ENCODE measurements at places on chromosomes 13 and 19.
A peak's percentile ranks its signal among the peaks of the same experiment; 100 is the strongest.

- H3K27ac ChIP-seq: no peak overlapping the region
- no peaks in the 10 kb centered on the region for H3K36me3 ChIP-seq
- peaks cover 2% of the 10 kb centered on the region for H3K4me1 ChIP-seq
- no peak for DNase-seq
These were observed 7.0 kb upstream of the LRP3 start for GRCh38 chr19:33187183-33187540.

DNA sequence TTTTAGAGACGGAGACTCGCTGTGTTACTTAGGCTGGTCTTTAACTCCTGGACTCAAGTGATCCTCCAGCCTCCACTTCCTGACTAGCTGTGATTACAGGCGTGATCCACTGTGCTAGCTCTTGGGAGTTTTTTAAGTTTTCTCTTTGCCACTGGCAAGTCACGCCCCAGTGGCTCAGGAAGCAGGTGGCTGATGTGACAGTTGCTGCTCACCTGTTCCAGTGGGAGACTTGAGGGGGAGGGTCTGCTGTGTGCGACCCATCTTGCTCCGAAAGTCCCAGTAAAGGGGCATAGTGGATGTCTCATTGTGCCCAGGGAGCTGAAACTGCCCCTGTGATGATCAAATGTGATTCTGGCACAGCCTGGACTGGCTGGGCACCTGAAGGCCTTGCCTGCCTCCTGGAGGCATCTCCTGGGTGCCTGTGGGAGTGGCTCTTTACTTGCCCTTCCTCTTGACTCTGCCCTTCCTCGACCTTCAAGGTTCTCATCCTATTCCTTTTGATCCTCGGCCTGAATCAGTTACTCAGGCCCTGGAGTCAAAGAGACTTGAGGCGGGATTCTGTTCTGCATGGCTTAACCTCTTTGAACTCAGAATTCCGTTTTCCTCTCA is 7.8 kb downstream of the SMARCA4 start:
- no peaks in the 10 kb centered on the region for H3K36me3 ChIP-seq
- no peak overlapping the region for H3K27ac ChIP-seq
- no peaks in the 10 kb centered on the region for H3K27me3 ChIP-seq
- DNase-seq: no peak
- no peaks in the 10 kb centered on the region for H3K4me1 ChIP-seq

DNA sequence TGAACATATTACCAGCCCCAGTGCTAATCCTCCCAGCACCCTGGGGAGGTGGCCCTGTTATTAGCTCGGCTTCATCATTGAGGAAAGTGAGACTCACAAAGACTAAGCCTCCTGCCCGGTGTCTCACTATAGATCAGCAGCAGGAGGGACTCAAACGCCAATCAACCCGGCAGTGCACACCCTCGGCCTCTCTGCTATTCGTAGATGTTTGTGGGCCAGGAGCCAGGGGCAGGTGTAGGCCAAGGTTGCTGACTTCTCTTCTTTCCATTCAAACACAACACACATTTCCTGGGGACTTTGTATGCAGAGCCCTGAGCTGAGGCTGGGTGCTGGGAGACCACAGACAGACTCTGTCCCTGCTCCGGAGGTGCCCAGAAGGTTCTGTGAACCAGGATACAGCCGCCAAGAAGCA is 9.4 kb upstream of the SBK3 start:
- no peaks in the 10 kb centered on the region for H3K27me3 ChIP-seq
- H3K36me3 ChIP-seq: no peaks in the 10 kb centered on the region
- no peak for DNase-seq
- H3K27ac ChIP-seq: no peak overlapping the region

- H3K4me3 ChIP-seq: no peak within 1 kb of the TSS
- H3K36me3 ChIP-seq: peaks cover 33% of the 10 kb centered on the region
- no peaks in the 10 kb centered on the region for H3K27me3 ChIP-seq
- DNase-seq: no peak
- H3K27ac ChIP-seq: no peak within 1 kb of the TSS
These were observed at the start of gene KCNJ14 for GRCh38 chr19:48455171-48455907. KCNJ14 (plus strand) TSS chr19:48455574; CDS start chr19:48461725, 6,151 bp downstream.

DNA sequence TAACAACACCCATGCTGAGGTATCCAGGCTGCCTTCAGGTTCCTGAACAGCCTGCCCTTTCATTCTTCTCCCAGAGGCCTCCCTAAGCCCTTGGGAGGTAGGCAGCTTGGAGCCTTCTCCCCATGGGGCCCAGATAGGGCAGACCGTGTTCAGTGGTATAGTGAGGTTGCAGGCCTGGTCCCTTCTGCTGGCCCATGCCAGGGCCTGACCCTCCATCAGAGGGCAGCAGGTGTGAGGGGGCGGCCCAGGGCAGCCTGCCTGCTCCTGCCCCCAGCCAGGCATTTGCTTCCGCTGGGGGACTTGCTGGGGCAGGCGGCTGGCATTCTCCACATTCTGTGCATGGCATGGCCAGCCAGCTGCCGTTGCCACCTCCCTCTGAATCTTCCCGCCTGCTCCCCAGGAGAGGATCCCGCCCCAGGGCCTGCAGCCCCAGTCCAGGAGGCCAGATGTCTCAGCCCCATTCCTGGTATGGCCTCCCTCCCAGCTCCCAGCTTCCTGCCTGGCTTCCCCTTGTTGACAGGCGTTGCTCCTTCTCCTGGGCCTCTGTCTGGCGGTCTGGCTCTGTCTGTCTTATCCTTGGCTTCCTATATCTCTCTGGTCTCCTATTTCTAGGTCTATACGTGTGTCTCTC is 8.9 kb downstream of the CIC start:
- no peaks in the 10 kb centered on the region for H3K27me3 ChIP-seq
- H3K4me1 ChIP-seq: peaks cover 55% of the 10 kb centered on the region
- H3K27ac ChIP-seq: peak overlapping the region; percentile 95

- H3K27ac ChIP-seq: peak overlapping the region; percentile 66
- peak; percentile 63 for DNase-seq
- H3K4me1 ChIP-seq: peaks cover 6% of the 10 kb centered on the region
- peak overlapping the region; percentile 86 for H3K4me3 ChIP-seq
These were observed 834 bp downstream of the FBXO27 start for GRCh38 chr19:39031368-39032062.

DNA sequence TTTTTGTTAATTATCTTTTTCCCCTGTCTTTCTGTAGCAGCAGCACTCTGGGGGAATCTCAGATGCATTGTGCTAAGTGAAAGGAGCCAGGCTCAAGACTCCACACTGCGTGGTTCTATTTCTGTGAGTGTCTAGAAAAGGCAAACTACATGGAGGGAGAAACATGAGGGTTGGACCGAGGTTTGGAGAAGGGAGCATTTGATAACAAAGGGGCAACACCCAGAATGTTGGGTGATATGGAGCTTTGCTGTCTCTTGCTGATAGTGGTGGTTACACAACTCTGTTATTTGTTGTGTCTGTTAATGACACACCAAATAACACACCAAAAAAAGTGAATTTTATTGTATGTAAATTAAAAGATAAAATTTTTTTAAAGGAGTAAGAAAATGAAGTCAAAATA is 107.8 kb downstream of the COL4A2 start:
- peak overlapping the region; percentile 89 for H3K27ac ChIP-seq
- H3K27me3 ChIP-seq: no peaks in the 10 kb centered on the region
- H3K4me1 ChIP-seq: peaks cover 66% of the 10 kb centered on the region

GRCh38 chr13:102913914-102914313 is 68.1 kb downstream of the ERCC5 start:
- no peaks in the 10 kb centered on the region for H3K36me3 ChIP-seq
- H3K27ac ChIP-seq: no peak overlapping the region
- no peaks in the 10 kb centered on the region for H3K4me1 ChIP-seq
- H3K27me3 ChIP-seq: no peaks in the 10 kb centered on the region
- no peak for DNase-seq
- H3K4me3 ChIP-seq: no peak overlapping the region

- H3K27me3 ChIP-seq: no peaks in the 10 kb centered on the region
- H3K4me1 ChIP-seq: no peaks in the 10 kb centered on the region
- H3K27ac ChIP-seq: no peak overlapping the region
- DNase-seq: no peak
- no peaks in the 10 kb centered on the region for H3K36me3 ChIP-seq
These were observed 37.7 kb downstream of the CNMD start for GRCh38 chr13:52701728-52702465.

DNA sequence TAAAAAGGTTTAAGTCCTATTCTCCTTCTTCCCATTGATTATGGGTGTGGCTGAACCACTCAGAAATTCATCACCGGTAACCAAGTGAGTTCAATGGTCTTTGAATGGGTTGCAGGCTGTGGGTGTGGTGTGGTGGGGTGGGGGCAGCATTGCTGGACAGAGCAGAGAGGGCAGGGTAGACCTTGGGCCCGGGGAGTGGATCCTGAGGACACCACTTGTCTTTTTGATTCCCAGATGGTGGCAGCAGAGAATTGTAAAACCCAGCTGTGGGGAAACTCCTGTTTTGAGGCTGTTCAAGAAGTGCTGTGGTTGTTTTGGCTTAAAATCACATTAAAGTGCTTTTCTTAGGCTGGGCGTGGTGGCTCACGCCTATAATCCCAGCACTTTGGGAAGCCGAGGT is 45.8 kb upstream of the RGCC start:
- no peaks in the 10 kb centered on the region for H3K27me3 ChIP-seq
- no peak for DNase-seq
- no peaks in the 10 kb centered on the region for H3K36me3 ChIP-seq
- no peak overlapping the region for H3K4me3 ChIP-seq
- H3K27ac ChIP-seq: no peak overlapping the region
- H3K4me1 ChIP-seq: peaks cover 4% of the 10 kb centered on the region

DNA sequence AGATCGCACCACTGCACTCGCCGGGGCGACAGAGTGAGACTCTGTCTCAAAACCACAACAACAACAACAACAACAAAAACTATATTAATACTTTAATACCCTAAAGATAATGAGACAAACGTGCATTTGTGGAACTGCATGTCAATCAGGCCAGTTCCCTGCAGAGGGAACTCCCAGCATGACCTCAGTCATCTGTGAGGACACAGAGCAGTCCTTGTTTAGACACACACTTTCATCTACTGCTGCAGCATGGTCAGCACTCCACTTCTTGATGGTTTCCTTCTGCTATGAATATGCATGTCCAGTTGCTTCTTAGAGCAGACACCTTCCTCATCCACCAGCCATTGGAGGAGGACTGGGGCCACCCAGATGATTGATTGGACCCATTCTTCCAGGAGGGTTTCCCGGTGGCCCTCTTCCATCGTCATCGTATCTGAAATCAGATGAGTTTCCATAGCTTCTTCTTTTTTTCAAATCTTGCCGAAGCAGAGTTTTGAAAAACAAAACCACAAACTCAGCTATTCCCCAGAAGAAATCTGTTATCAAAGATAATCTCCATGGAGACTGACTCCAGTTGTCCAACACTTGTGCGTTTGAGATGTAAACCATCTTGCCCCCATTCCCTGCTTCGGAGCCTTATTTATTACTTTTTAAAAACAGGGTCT is 26.5 kb downstream of the ZNF607 start:
- H3K4me1 ChIP-seq: peaks cover 8% of the 10 kb centered on the region
- H3K27me3 ChIP-seq: no peaks in the 10 kb centered on the region
- peak overlapping the region; percentile 77 for H3K4me3 ChIP-seq
- no peak overlapping the region for H3K27ac ChIP-seq

GRCh38 chr13:44312834-44313551 is 60.6 kb upstream of the SERP2 start:
- H3K36me3 ChIP-seq: no peaks in the 10 kb centered on the region
- peaks cover 49% of the 10 kb centered on the region for H3K4me1 ChIP-seq
- no peaks in the 10 kb centered on the region for H3K27me3 ChIP-seq
- DNase-seq: no peak
- H3K27ac ChIP-seq: peak overlapping the region; percentile 62

GRCh38 chr19:49560358-49560900 is 19.9 kb downstream of the NOSIP start:
- H3K27ac ChIP-seq: no peak overlapping the region
- peaks cover 9% of the 10 kb centered on the region for H3K4me1 ChIP-seq
- no peak for DNase-seq
- H3K36me3 ChIP-seq: peaks cover 35% of the 10 kb centered on the region

DNA sequence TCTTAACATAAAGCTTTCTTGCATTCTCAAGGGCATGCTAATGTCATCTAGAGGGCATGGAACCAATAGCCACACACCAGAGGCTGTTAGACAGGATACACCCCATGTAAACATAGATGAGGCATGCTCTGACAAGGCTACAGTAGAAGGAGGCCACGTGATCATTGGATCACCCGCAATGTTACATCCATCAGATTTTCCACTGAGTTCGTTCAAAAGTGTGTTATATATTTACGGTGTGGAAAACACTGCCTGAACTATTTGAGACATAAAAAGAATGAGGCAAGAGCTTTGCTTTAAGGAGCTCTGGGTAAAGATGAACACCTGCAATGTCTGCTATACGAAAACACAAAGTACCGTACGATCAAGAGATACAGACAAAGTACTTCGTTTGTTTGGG is 817.5 kb upstream of the SLC10A2 start:
- H3K27ac ChIP-seq: no peak overlapping the region
- no peak for DNase-seq
- no peaks in the 10 kb centered on the region for H3K27me3 ChIP-seq
- H3K4me1 ChIP-seq: no peaks in the 10 kb centered on the region

GRCh38 chr19:18776736-18777135 is 14.4 kb downstream of the COMP start:
- H3K4me1 ChIP-seq: no peaks in the 10 kb centered on the region
- no peaks in the 10 kb centered on the region for H3K36me3 ChIP-seq
- no peaks in the 10 kb centered on the region for H3K27me3 ChIP-seq
- H3K27ac ChIP-seq: no peak overlapping the region
- no peak overlapping the region for H3K4me3 ChIP-seq

- peak overlapping the region; percentile 56 for H3K27ac ChIP-seq
- H3K36me3 ChIP-seq: no peaks in the 10 kb centered on the region
- H3K4me3 ChIP-seq: peak overlapping the region; percentile 25
- DNase-seq: no peak
- no peaks in the 10 kb centered on the region for H3K27me3 ChIP-seq
These were observed 226.9 kb downstream of the LHFPL6 start for GRCh38 chr13:39376076-39376475.

GRCh38 chr13:97539651-97540610 is 106.0 kb downstream of the RAP2A start:
- H3K27ac ChIP-seq: no peak overlapping the region
- no peak for DNase-seq
- H3K4me3 ChIP-seq: no peak overlapping the region
- no peaks in the 10 kb centered on the region for H3K27me3 ChIP-seq
- H3K4me1 ChIP-seq: no peaks in the 10 kb centered on the region
- H3K36me3 ChIP-seq: no peaks in the 10 kb centered on the region

- no peaks in the 10 kb centered on the region for H3K4me1 ChIP-seq
- DNase-seq: no peak
- no peak overlapping the region for H3K27ac ChIP-seq
- H3K27me3 ChIP-seq: no peaks in the 10 kb centered on the region
- H3K4me3 ChIP-seq: no peak overlapping the region
These were observed 58.6 kb downstream of the WASF3 start for GRCh38 chr13:26616126-26616525.

All from thoracic aorta (tissue), 2 donors.